ENCODE measurements at places on chromosomes 3 and 15. TPM values are rescaled to one million over a fixed set of nuclear protein-coding genes. Genes with fewer than 3 reads are reported as not detected.

DNA sequence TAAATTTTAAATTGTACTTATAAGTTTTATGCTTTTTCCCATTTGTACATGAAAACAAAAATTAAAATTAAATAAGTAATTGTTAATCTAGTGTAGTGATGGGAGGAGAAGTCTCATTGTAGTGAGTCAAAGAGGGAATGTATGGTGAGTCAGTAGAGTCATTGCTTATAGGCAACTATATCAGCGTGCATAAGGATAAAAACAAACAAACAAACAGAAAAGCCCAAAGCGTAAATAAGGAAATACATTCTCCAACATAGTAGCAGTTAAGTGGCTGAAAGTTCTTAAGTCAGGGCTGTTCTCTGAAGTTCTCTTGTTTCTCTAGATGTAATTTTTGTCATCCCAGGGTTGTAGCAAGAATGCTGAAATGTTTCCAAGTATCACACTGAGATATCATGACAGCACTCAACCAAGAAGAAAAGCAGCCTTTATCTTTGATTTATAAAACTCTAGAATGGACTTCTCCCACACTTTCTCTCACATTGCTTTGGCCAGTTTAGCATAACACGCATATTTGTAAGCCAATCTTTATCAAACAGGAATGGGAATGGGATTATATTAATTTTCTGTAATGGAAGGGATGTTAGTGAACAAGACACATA is 184.1 kb upstream of the TP63 start:
- no peak for DNase-seq

- no peak for DNase-seq
These were observed 344.3 kb upstream of the CDIN1 start for GRCh38 chr15:36235173-36235572.

- DNase-seq: no peak
These were observed 161.5 kb upstream of the KBTBD8 start for GRCh38 chr3:66836363-66837152.

DNA sequence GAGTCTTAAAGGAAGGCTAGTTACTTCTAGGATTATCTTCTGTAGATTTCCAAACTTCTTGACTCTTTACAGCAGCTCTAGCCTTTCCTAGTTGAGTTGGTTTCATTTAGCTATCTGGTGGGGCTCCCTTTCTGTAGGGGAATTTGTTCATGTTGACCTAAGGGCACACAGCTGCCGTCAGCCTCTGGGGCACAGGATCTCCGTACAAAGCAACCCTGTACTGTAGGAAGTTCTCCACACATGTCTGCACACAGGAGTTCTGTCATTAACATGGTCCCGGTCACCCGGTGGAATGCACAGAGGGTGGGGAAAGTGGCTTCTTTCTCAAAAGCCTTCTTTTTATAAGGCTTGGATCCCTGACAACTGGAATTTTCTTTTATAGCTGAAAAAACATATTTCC is 88.7 kb upstream of the TNIK start:
- no peak for DNase-seq

- no peak for DNase-seq
These were observed 129.7 kb downstream of the NR2E3 start for GRCh38 chr15:71939981-71940588.

DNA sequence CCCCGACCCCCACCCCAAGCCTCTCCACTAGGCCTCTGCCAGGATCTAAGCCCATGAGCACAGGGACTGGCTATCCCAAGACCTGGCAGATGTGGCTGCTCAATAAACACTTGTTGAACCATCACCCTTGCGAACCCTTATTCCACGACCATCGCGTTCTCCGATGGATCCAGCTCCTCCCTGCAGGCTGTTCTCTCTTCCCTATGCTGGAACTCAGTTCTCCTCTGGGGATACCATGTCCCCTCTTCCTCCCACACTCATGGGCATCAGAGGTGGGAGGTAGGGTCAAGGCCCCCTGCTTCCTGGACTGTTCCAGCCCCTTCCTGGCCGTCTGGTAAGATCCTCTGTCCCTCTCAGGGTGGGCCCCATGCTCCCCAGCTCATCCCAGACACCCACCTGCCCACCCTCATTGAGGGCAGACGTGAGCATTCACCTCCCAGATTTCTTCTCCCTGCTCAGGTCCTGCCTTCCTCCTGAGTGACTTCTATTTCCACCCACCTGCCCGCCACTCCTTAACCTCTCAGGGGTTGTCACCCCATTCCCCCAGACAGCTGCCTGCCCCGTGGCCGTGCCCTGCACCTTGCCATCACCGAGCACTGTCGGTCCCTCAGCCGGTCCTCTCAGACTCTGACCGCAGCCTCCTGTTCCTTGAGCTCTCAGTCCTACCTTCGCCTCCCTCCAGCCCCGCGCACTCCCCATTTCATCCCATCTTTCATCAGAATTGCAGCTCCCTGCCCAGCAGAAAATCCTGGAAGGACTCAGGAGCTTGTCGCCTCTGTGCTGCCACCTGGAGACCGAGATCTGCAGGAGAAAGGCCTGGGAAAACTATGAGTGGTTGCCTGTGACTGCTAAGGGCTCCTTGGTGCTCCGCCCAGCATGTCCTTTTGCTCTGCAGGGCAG is 42.0 kb downstream of the PML start:
- no peak for DNase-seq

DNA sequence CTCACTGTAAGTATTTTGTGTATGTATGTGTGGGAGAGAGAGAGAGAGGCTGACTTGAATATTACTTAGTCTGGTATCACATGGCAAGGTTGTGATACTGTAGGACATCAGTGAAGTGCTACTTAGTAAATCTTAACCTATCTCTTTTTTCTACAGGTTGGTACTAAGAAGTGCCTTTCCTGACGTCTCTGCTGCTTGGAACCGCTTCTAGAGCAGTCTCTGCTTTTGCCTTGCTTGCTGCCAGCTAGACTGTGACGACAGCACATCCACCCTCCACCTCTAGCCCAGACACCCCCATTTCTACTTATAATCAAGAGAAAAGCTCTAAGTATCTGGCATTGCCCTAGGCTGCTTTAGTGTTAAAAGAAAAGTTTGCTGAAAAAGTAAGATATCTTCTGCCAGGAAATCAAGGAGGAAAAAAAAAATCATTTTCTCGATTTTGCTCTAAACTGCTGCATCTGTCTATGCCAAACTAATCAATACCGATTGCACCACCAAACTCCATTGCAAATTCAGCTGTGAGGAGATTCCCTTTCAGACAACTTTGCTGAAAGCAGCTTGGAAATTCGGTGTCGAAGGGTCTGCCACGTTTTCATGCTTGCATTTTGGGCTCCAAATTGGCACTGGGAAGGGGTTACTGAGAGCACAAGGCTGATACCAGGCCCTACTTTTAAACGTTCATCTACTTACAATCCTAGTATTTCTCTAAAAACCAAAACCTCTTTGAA is 30.7 kb downstream of the MBNL1 start:
- DNase-seq: no peak

MASP1 gene
- 4.9 TPM for total RNA-seq

CASR gene
- 0.74 TPM for total RNA-seq

XIRP1 gene
- 1.1 TPM for total RNA-seq

ABI3BP gene
- total RNA-seq: 103 TPM

GADL1 gene
- 2.3 TPM for total RNA-seq

NCBP2 gene
- 38.8 TPM for total RNA-seq

MYO5C gene
- total RNA-seq: 11.6 TPM
